ENCODE measurements at places on chromosomes 6 and 20.

DNA sequence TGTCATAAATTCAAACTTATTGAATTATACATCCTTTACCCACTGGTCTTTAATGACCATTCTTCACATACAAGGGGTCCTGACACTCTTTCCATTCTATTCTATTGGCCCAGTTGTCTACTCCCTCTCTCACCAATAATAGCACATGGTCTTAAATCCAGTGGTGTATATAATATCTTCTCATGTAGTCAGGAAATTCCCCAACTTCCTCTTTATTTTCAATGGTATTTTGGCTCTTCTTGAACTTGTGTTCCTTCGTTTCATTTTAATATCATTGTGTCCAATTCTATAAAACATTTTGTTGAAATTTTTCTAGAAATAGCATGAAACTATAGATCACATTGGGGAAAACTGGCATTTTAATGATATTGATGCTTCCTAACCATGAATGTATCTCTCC is 36.8 kb downstream of the PSMB9 start:
- DNase-seq = no peak

DNA sequence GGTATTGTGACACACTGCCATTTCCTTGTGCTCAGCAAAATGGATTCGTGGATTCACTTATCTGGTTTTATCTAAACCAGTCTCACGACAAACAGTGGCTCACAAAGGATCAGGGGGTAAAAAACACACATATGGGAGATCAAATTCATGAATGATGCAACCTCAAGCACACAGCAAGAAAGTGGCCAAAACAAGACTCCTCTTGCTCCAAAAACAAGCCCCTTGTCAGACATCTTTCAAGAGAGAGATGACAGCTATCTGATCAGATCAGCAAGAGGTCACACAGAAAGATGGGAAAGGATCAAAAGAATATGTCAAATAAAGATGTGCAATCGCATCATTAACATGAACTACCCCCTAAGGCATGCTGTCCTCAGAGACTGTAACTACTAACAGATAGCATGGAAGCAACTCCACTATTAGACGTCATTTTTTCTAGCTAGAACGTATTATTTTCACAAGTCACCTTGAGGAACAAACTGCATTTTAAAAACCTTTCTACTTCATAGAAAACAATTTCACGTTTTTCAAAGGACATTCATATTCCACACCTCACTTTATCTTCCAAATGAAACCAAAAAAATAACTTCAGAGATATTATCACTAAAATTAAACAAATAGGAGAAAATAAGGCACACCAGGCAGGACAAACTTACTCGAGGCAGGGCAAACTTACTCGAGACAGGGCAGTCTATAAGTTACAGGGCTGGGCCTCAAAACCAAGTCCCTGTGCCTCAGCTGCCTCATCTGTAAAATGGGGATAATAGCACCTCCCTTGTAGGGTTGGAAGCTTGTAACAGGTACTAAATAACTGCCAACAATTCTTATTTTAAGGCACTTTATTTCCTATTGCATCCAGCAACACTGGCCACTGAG is 122.3 kb downstream of the PREX1 start:
- DNase-seq = no peak

DNA sequence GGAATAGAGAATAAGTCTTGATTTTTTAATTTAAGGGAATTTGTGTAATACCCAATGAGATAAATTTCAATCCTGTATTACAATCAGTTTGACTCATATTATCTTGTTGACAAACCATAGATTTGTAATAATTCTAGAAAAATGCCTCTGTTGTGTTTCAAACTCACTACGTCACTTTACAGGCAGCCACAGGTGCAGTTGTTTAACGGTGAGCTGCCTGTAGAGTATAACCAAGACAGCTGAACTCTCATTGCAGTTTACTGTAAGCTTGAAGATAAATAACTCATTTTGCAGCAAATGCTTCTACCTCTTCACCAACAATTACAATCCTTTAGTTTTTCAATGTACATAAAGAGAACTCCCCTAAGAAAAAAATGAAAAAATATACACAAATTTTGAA is 114.3 kb downstream of the PRKN start:
- no peak for DNase-seq

DNA sequence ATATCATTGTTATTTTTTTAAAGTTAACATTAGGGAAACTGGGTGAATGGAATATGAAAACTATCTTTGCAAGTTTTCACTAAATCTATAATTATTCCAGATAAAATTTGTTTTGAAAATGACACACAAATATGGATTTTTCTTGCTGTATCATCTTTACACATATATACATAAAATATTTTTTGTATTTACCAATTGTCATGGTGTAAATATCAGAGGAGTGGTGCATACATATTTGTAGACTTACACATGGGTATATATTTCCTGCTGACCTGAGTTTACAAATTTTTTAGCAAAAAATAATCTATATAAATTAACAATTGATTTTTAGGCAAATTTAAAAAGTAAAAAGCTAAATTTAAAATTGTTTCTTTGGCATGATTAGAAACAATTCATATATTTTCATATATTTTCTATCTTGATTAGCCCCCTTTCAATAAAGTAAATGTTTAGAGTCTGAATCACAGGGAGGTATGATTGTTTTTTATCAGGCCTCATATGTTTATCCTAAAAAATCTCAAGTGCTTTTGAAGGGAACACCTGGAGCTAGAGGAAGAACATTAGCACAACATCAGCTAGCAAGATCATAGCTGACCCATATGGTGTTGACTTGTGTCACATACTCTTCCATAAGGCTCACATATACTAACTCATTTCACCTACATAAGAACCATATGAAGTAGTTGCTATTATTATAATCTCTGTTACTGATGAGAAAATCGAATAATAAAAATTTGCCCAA is 671.8 kb upstream of the GJE1 start:
- DNase-seq = no peak

DNA sequence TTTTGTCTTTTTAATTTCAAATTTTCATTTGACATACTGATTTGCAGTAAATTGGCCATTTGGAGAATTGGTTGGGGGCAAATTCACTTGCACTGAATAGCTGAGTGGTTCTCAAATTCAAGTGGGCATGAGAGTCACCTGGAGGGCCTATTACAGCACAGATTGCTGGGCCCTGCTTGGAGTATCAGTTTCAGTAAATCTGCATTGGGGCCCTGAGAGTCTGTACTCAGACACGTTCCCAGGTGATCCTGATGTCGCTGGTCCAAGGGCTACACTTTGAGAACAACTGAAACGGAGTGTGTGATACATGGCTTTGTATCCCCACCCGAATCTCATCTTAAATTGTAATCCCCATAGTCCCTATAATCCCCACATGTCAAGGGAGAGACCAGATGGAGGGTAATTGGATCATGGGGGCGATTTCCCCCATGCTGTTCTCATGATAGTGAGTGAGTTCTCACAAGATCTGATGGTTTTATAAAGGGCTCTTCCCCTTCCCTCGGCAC is 115.9 kb downstream of the KLHL32 start:
- DNase-seq = no peak

DNA sequence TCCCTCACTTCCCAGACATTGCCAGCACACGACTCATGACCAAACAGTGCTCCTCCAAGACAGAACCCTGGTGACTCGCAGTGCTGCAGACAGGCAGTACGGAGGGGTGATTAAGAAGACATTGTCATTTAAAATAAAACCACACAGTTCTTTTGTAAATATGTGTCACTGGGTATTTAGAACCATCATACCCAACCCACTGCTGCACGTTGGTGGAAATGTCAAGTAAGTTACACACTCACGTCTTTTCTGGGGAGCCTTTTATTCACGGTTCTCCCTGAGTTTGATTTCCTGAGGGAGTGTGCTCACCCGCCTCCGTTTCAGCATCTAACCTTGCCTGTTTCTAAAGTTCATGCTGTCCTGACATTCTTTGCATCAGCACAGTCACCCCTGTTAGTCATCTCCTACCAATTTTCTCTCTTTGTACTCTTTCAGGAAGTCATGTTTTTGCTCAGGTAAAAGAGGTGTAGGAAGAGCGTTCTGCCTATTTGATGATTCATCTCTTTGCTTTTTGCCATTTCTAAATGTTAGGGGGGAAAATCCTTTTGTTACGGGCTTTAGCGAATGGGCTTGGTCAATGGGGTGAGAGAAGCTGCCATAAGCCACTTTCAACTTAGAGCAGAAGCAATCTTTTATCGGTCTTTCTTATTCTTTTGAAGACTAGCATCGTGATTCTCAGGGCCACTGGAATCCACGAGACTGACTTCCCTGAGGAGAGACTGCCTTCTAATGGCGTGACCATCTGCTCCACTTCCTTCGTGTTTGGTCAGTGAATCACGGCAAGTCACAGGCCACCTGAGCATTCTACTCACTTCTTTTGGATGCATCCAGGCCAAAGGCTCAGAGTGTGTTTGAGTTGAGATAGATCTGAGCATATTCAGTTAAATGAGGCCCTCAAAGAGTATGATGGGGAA is 512.8 kb upstream of the JARID2 start:
- DNase-seq = no peak

GRCh38 chr6:162184465-162184864 is 543.1 kb downstream of the PRKN start:
- DNase-seq = no peak

DNA sequence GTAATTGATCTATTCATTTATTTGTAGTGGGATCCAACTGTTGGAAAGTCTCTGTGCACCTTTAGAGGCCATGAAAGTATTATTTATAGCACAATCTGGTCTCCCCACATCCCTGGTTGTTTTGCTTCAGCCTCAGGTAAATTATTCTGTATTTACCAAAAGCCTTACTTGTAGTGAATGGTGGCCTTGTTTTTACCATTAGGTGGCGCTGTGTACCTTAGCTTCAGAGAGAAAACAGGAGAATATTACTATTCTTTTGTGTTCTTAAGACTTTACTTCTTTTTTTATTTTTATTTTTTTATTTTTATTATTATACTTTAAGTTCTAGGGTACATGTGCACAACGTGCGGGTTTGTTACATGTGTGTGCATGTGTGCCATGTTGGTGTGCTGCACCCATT is 23.7 kb downstream of the PEX7 start:
- no peak for DNase-seq

- DNase-seq = no peak
Measured at GRCh38 chr6:24662236-24662635, 4.5 kb downstream of the TDP2 start.

DNA sequence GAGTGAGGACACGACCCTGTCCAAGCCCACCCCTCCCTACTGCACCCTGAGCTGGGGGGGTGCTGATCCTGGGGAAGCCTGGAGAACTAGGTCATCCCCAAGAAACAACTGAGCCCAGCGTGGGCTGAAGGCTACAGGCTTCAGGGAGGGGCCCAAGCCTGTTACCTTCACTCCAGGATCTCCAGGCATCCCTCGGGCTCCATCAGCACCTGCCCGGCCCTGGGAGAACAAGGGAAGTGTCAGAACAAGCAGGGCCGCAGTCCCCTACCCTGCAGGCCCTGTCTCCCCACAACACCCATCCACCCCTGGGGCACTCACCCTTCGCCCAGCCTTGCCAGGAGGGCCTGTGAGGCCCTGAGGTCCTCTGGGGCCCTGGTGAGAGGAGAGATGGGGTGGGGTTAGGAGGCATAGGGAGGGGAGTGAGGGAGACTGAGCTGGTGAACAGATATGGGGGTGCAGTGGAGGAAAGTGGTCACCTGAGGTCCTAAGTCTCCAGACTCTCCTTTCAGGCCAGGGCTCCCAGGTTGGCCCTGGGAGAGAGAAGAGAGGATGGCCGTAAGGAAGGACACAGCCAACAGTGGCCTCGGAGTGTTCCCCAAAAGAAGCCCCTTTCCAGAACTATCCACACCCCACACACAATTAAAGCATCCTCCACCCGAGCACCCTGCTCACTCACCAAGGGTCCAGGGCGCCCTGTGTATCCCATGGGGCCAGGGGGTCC is 13.4 kb downstream of the COL11A2 start:
- no peak for DNase-seq

DNA sequence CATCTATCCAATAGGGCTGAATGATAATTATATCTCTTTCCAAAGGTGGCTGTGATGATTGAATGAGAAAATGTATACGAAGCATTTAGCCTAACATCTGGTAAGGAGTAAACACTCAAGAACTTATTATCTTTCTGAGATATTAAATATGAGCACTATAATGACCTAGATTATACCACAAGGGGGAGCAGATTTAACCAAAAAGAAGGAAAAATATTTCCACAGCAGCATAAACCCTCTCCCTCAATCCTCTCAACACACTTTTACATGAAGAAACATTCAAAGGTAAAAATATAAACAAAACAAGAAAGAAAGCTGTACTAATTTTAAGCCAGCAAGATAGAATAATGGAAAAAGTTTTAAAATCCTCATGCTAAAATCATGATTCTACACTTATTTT is 68.4 kb downstream of the SHPRH start:
- no peak for DNase-seq

DNA sequence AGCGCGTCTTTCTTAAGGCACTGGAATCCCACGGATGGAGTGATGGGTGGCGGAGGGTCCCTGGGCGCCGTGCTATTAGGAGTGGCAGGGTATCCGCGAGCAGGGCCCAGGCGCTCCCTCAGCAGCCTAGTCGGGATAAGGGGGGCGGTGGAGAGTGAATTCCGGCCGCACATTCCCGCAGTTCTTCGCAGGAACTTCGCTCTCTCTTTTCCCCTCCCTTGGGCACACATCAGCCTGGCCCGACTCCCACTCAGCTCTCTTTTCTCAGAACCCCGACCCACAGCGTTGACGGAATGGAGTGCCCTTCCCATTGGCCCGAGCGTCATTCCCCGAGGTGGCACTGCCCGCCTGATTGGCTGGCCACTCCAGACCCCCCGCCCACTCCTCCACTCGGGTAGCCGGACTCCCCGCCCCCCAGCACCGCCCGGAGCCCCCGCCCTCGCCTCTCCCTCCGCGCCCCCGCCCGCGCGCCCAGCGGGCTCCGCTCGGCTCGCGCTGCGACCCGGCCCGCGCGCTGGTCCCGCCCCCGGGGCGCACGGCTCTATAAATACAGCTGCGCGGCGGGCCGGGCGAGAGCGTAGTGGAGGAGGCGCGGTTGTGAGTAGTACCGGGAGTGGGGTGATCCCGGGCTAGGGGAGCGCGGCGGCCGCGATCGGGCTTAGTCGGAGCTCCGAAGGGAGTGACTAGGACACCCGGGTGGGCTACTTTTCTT is at the start of gene ID4:
ID4 (plus strand) TSS at position 572 of the 712 bp plus-strand sequence. CDS start 385 bp downstream, outside the sequence.
- no peak for DNase-seq

GRCh38 chr6:89353702-89354392 is 1.3 kb upstream of the UBE2J1 start:
- DNase-seq = no peak

DNA sequence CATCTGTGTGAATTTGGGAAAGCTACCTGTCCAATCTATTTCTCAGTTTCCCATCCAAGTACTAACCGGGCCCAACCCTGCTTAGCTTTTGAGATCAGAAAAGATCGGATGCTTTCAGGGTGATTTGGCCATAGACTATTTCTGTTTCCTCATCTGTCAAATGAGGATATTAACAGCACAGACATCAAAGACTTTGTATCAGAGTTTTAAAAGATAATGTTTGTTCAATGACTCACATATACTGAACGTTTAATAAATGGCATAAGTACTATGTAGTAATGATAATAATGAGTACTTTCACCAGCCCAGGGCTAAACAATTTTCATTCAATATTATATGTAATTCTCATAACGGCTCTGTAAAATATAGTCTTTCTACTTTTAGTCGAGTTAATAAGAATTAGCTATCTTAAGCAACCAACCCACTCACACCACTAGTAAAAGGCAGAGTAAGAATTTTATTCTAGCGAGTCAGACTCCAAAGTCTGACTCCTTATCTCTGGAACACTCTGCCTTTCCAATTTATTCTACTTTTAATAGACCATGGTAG is 216.5 kb downstream of the ARHGAP18 start:
- DNase-seq = no peak

- DNase-seq = no peak
Measured at GRCh38 chr20:13510837-13511488, 127.8 kb downstream of the TASP1 start.
